A549 treated with RU486 at 1 μM for 4 hours (cell line): ENCODE measurements at places on chromosomes 12 and 14. TPM values are rescaled to one million over a fixed set of nuclear protein-coding genes. Genes with fewer than 3 reads are reported as not detected.

The CATSPERB gene
- total RNA-seq: not detected in 5 replicates

The C1R gene
- 25.4 to 46.6 TPM (median 28.4 TPM) in 5 replicates for total RNA-seq

The OTUB2 gene
- total RNA-seq: 3.7 to 6.8 TPM (median 4.3 TPM) in 5 replicates

The RPS29 gene
- total RNA-seq: 4,168 to 5,184 TPM (median 4,607 TPM) in 5 replicates

The TOMM20L gene
- total RNA-seq: not detected in 5 replicates

The OR6S1 gene
- total RNA-seq: not detected in 5 replicates

The MGP gene
- not detected in 5 replicates for total RNA-seq

The TSPAN9 gene
- 18.7 to 30.3 TPM (median 22.9 TPM) in 5 replicates for total RNA-seq

The CCND2 gene
- total RNA-seq: not detected in 5 replicates
